ENCODE measurements at places on chromosomes 2 and 18. TPM values are rescaled to one million over a fixed set of nuclear protein-coding genes. Genes with fewer than 3 reads are reported as not detected.

DNA sequence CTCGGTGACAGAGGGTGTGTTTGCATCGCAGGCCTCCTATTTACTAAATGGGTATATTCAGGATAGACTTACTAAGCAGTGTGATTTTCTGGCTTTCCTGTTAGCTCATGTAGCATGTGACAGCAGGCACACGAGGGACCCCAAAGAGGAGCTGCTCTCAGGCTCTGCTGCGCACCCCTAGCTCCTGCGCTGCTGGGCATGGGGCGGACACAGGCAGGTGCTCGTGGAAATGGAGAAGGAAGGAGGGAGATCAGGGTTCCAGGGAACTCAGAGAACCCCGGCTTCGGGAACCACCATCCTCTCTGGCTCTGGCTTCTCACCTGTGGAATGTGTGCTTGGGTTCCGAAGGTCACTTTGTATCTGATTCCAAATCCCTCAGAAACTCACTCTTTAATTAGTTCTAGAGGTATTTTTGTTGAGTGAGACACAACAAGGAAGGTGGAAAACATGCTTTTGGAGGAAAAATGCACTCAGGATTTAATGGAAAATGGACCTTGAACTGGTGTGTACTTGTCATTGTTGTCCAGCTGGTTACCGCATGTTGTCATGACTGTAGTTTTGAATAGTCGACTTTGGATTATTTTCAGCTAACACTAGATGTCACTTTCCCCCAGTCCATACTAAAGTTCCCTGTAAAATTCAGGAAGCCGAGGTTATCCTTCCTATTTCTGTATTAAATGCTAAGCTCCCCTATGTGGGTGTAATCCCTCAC lies 3.5 kb downstream of the SNTG2 start:
- no peaks in the 10 kb centered on the region for H3K36me3 ChIP-seq
- H3K4me3 ChIP-seq = no peak overlapping the region
- no peak overlapping the region for H3K27ac ChIP-seq
- no peak for DNase-seq
- H3K4me1 ChIP-seq = no peaks in the 10 kb centered on the region
- H3K27me3 ChIP-seq = peaks cover 8% of the 10 kb centered on the region

DNA sequence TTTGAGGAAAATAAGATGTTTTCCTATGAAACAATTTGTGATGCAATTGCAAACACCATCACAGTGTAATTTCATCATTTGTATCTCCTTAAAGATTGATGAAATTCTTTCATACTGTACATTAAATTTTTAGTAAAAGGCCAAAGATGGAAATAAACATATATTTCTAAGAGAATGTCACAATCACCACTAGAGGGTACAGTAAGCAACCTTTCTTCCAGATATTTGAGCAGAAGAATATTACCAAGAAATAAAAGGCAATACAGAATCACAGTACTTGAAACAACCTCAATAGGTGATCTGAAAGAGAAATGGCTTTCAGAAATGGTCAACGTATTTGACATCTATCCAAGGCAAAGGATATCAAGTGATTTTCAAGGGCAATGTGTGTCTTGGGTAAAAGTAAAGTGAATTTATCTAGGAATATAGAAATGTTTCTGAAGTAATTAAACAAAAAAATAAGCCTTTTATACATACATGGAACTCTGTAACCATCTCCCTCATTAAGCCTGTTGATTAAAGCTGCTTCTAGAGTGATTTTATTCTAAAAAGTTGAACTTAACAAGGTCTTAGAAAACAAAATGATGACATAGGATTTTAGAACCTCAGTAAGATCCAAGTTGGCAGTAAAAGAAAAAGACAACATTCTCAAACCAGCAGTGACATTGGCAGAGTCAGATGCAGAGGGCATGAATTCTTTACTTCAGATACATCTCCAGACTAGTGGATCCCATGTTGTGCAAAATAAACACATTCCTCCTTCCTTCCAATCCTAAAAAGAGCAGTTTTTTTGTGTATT lies 90.3 kb upstream of the SESTD1 start:
- no peak overlapping the region for H3K27ac ChIP-seq
- DNase-seq = no peak
- H3K4me1 ChIP-seq = no peaks in the 10 kb centered on the region
- no peaks in the 10 kb centered on the region for H3K36me3 ChIP-seq

DNA sequence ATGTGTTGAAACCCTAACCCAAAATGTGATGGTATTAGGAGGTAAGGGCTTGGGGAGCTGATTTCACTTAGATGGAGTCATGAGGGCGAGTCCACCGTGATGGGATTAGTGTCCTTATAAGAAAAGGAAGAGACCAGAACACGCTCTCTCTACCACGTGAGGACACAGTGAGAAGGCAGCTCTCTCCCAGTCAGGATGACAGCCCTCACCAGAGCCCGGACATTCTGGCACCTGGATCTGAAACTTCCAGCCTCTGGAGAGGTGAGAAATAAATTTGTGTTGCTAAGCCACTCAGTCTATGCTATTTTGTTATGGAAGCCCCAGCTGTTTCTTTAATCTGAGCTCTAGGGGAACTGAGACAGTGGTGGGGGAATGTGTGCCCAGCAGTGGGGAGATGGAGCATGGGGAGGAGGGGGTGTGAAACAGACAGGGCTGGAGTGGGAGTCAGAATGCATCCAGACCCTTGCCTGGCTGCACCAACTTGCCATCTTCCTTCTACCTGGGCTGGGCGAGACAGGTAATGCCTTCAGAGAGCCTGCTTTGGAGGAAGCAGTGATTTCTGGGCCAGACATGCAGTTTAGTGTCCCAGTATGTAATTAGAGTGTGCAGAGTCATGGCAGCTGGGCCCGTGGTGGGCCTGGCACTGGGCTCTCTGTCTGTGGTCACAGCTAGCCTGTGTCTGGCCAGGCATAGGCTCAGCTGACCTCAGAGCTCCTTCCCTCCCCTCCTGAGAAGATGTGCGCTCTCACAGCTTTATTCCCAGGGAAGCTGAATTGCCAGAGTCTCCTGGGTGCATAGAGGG lies 38.1 kb downstream of the RHOB start:
- H3K27ac ChIP-seq = no peak overlapping the region
- H3K4me3 ChIP-seq = no peak overlapping the region
- H3K27me3 ChIP-seq = no peaks in the 10 kb centered on the region
- H3K4me1 ChIP-seq = no peaks in the 10 kb centered on the region

DNA sequence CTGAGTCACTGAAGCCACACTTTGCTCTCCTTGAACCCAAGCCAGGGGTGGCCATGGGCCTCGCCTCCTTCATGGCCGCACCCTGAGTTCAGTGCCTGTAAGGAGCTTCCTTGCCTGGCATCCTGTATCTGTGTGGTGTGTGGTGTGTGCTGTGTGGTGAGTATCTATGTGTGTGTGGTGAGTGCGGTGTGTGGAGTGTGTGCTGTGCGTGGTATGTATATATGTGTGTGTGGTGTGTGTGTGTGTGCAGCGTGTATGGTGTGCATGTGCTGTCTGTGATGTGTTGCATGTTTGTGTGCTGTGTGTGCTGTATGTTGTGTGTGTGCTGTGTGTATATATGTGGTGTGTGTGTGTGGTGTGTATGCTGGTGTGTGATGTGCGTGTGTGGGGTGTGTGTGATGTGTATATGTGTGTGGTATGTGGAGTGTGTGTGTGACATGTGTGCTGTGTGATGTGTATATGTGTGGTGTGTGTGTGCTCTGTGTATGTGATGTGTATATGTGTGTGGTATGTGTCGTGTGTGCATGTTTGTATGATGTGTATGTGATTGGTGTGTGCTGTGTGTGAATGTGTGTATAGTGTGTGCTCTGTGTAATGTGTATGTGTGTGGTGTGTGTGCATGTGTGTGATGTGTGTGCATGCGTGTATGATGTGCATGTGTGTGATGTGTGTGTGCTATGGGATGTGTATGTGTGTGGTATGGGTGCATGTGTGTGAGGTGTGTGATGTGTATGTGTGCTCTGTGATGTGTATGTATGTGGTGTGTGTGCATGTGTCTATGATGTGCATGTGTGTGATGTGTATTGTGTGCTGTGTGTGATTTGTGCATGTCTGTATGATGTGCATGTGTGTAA lies 22.6 kb downstream of the PRELID3A start:
- no peak overlapping the region for H3K4me3 ChIP-seq
- DNase-seq = no peak
- no peaks in the 10 kb centered on the region for H3K4me1 ChIP-seq

DNA sequence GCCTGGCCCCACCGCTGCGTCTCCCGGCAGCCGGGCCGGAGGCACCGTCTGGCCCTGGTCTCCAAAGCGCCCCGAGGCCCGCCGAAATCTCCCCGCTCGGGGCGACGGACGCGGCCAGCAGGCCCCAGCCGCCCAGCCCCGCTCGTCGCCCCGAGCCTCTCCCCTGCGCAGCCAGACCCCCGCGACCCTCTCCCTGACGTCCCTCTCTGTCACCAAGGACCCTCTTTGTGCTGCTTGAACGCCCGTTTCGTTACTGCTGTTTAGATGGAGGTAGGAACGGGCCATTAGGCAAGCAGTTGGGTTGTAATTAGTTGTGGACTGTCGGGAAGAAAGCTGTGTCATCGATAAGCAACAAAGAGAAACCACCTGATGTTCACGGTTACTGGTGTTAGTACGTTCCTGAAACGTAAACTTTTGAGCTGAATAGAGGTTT lies 686 bp downstream of the UBXN4 start:
- peaks cover 11% of the 10 kb centered on the region for H3K4me1 ChIP-seq
- no peaks in the 10 kb centered on the region for H3K27me3 ChIP-seq
- DNase-seq = peak; percentile 63
- H3K36me3 ChIP-seq = no peaks in the 10 kb centered on the region
- H3K4me3 ChIP-seq = peak overlapping the region; percentile 93
- peak overlapping the region; percentile 97 for H3K27ac ChIP-seq

DNA sequence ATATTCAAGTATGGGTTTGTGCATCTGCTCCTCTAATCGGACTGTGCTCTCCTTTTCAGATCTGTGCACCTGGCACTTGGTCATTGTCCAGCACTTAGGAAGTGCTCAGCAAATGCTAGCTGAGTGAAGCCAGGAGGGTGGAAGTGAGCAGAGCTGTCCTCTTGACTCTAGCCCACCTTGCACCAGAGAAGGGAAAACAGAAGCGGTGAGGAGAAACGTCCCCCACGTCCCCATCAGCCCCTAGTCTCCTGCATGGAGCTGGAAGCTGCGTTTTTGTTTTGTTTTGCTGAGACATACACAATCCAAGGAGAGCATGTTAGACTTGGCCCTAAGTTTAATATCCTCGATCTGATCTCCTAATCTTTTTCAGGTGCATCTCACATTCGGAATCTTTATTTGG lies 73.6 kb downstream of the EN1 start:
- no peaks in the 10 kb centered on the region for H3K36me3 ChIP-seq
- peaks cover 9% of the 10 kb centered on the region for H3K4me1 ChIP-seq
- no peak overlapping the region for H3K4me3 ChIP-seq
- no peak for DNase-seq
- no peaks in the 10 kb centered on the region for H3K27me3 ChIP-seq

DNA sequence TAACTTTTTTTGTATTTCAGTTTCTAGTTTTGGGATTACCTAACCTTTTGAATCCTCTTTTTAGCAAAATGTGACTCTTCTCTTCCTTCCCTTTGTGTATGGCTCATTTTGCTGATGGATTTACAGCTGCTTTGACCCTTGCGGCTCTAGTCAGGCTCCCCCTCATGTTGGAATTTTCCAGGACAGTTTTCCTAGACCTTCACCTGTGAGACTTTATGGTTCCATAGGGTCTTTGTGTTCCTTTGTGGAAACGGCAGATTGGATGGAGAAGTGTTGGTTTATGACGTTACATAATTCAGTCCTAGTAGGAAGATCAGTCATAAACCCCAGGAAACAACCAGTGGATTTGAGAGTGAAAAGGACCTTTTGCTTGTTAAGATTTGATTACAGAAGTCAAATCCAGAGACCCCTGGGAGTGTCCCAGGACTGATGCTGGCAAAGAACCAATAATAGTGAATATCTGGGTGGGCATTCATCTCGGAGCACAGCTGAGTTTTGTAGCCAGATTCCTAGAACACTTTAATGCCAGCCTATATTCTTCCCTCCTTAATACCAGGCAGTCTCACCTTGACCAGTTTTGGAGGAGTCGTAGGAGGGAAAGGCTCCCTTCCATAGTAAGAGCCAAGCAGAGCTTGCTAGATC lies 42.7 kb downstream of the SOCS6 start:
- DNase-seq = no peak
- H3K27me3 ChIP-seq = no peaks in the 10 kb centered on the region
- H3K36me3 ChIP-seq = no peaks in the 10 kb centered on the region
- no peak overlapping the region for H3K27ac ChIP-seq
- no peaks in the 10 kb centered on the region for H3K4me1 ChIP-seq

DNA sequence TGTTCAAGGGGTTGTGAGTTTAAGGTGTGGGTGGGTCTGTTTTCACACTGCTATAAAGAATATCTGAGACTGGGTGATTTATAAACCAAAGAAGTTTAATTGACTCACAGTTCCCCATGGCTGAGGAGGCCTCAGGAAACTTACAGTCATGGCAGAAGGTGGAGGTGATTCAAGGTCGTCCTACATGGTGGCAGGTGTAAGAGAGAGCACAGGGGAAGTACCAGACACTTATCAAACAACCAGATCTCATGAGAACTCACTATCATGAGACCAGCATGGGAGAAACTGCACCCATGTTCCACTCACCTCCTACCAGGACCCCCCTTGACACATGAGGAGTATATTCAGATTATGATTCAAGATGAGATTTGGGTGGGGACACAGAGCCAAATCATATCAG lies 38.0 kb downstream of the RHBDD1 start:
- H3K4me3 ChIP-seq = no peak overlapping the region
- no peak overlapping the region for H3K27ac ChIP-seq
- H3K36me3 ChIP-seq = no peaks in the 10 kb centered on the region
- H3K27me3 ChIP-seq = no peaks in the 10 kb centered on the region
- no peak for DNase-seq

DNA sequence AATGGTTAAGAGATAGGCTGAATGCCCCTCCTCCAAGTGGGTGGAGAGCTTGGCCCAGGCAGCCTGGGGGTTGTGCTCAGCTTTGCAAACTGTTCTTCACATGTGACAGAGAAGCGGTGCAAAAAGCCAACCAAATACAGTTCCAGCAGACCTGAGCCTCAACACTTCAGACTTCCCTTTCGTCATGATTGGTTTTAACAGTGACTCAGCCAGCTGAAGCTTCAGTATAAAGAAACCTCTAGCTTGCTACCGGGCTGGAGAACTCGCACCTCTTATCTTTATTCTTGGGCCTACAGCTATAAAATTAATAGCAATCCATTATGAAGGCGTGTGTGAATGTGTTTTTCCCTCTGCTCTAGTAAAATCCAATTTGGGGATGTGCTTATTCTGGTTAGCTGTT lies 20.0 kb downstream of the SETBP1 start:
- H3K27ac ChIP-seq = peak overlapping the region; percentile 66
- no peaks in the 10 kb centered on the region for H3K27me3 ChIP-seq
- no peaks in the 10 kb centered on the region for H3K36me3 ChIP-seq
- no peak overlapping the region for H3K4me3 ChIP-seq
- DNase-seq = no peak
- no peaks in the 10 kb centered on the region for H3K4me1 ChIP-seq

DNA sequence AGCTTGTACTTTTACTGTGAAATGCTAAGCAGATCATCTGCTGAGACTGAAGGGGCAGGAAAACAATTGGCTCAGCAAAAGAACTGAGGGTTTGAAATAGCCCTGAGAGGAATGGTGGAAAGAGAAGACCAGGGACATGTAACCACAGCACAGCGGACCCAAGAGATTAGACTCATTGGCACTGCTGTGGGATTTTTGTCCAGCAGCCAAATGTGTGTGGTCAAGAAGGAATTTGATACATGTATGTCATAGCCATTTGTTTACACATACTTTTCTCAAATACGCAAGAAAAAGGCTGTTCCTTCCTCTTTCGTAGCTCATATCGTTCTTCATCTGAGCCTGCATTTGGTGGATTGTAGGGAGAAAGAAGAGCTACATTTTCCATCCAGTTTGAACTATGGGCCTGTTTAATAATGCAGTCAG lies 73.8 kb downstream of the TRABD2A start:
- DNase-seq = peak; percentile 57
- no peaks in the 10 kb centered on the region for H3K36me3 ChIP-seq
- no peaks in the 10 kb centered on the region for H3K4me1 ChIP-seq
- no peak overlapping the region for H3K27ac ChIP-seq

The TDRD15 gene
- 0.83 TPM for total RNA-seq

The SRD5A2 gene
- total RNA-seq = not detected

The CNNM4 gene
- 30.1 TPM for total RNA-seq

The CD302 gene
- 37.7 TPM for total RNA-seq

The GBX2 gene
- not detected for total RNA-seq

The SGPP2 gene
- 48.8 TPM for total RNA-seq

Measured in Peyer's patch (tissue), 4 donors.